GM03348 (cell line): ENCODE measurements at places on chromosomes 2 and 18.
A peak's percentile ranks its signal among the peaks of the same experiment; 100 is the strongest.

GRCh38 chr2:8693157-8693821, 11.4 kb downstream of the ID2 start:
- peak; percentile 61 for DNase-seq

GRCh38 chr18:79456105-79456980, 60.6 kb downstream of the NFATC1 start:
- DNase-seq = no peak

DNA sequence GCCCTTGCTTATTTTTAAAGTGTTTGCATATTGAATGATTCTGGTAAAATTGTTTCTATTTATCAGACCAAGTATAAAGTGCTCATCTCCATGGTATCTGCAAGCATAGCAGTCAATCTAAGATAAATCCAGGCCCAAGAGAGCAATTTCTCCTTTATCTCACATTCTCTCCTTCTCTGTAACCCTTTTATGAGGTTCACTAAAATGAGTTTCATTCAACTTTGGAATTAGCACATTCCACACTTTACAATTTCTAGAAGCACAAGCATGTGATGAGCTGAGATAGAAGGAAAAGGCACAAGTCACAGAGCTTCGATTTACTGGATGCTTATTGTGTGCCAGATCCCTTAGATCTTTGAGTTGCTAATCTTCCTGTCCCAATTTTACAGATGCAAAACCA, 97.3 kb downstream of the CNTNAP5 start:
- no peak for DNase-seq

DNA sequence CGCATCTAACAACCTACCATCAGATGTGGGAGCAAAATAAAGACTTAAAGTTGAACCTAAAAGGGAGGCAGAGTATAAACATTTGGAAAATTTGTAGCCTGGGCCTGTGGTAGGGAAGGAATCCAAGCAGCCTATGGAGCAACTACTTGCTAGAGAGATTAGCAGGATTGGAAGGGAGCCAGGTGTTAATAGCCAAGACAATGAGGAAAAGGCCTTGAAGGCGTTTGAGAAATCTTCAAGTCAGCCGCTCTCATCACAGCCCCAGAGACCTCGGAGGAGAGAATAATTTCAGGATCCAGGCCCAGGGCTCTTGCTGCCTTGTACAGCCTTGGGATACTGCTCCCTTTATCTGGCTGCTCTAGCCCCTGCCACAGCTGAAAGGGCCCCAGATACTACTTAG, 219.7 kb downstream of the THSD7B start:
- DNase-seq = peak; percentile 11

GRCh38 chr18:51290860-51291259, 93.4 kb upstream of the MEX3C start:
- DNase-seq = no peak

DNA sequence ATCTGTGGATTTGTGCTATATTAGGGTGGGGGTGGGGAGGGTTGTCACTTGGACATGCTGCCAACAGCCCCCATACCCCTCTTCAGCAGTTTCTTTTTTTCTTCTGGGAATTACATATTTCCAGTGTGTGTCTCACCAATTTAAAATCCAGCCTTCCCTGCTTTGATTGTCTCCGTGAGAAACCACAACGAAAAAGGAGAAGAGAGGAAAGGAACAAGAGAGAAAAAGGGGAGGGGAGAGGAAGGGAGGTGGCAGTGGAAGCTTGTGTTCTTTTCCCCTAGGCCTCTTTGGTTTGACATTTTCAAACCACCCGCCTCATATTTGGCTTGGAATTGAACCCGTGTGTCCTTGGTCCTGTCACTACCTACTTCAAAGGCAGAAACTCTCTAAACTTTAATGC, 860 bp downstream of the CTNNA2 start:
- no peak for DNase-seq

DNA sequence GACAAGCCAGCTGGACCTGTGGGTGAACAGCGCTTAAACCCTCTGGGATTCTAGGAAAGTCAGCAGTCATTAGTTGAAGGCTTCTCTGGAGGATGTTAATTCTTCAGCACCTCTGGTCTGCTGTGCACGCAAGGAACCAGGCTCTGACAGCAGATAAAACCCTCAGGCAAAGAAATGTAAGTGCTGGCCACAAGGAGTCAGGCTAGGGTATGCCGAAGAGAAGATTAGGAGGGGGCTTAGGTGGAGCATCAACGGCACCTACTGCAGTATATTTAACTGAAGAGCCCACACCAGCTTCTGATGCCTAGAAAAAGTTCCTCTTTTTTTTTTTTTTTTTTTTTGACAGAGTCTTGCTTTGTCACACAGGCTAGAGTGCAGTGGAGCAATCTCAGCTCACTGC, 304.2 kb upstream of the MC4R start:
- no peak for DNase-seq

GRCh38 chr2:241983571-241984270, 114.2 kb downstream of the RTP5 start:
- DNase-seq = no peak

- no peak for DNase-seq
Measured at GRCh38 chr18:36330435-36331052, 33.0 kb downstream of the FHOD3 start.

DNA sequence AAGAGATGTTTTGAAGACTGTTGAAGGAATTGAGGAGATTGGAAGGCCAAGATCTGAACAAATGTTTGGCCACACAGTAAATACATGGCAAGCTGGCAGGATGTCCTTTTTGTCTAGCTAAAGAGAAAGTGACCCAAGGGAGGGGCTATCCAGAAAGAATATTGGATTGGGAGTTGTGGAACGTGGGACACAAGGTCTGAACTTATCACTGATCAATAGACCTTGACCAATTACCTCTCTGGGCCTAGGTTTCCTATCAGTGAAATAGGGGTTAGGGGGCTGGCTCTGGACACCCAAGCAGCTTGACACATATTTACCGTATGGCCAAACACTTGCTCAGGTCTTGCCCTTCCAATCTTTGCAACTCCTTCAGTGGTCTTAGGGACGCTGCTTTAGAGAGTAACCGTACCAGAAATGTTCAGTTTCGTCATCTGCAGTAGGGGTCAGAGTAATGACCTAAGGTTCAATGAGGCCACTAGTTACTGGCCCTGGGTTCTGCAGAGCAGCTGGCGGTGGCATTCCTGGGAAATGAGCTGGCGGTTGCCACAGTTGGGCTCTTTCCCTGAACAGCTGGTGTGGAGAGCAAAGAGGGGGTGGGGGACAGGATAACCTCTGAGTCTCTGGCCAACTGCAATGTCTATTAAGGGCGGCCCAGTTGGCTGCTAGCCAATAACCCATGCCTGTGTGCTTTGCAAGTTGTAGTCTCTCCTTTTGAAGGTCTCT, 70.1 kb upstream of the STPG4 start:
- DNase-seq = peak; percentile 37

- DNase-seq = no peak
Measured at GRCh38 chr18:32802591-32803451, 30.0 kb upstream of the KLHL14 start.

DNA sequence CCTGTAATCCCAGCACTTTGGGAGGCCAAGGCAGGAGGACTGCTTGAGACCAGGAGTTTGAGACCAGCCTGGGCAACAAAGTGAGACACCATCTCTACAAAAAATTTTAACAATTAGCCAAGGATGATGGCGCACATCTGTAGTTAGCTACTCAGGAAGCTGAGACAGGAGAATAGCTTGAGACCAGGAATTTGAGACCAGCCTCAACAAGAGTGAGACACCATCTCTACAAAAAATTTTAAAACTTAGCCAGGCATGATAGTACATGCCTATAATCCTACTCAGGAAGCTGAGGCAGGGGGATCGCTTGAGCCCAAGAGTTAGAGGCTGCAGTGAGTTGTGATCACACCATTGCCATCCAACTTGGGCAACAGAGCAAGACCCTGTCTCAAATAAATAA, 7.0 kb downstream of the MEMO1 start:
- no peak for DNase-seq

GRCh38 chr2:5360081-5360480, 332.1 kb upstream of the SOX11 start:
- DNase-seq = no peak

DNA sequence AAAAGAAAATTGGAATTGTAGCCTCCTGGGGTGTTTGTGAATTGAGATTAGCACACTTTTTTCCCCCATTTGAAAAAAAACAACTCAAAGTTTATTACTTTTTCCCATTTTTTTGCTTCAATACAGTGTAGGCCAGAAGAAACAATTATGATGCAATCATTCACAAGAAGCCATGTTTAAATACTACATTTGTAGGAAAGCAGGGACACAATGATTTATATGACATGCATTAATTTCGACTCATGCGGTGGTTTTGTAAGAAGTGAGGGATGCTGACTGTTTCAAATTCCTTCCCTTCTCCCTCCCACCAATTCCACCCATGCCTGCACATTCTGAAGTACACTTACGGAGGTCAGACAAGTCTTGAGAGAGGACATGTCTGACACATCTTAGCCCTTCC, 774.2 kb upstream of the FSHR start:
- no peak for DNase-seq

DNA sequence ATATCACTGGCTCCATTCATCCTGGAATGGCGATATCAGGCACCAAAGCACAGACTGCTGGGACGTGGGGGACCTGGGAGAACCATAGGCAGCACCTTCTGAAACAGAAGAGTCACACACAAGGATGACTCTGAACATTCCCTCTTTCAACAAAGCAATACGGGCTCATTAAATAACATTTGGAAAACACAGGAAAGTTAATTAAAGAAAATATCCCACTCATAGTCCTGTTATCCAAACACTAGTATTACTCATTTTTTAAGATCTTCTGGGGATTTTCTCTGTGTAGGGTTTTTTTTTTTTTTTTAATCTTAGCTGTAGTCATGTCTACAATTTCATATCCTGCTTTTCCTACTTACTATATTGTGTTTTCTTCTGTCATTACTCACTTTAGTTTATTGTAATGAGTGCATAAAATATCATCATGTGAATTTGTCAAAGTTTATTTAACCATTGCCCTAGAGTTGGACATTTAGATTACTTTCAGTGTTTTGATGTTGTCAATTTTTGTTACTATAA, 70.0 kb upstream of the SP3 start:
- no peak for DNase-seq
